ENCODE measurements at places on chromosomes 1 and 21. TPM values are rescaled to one million over a fixed set of nuclear protein-coding genes. Genes with fewer than 3 reads are reported as not detected.

The RPE65 gene
- total RNA-seq, result not detected

GRCh38 chr1:207519505-207520399 lies 23.8 kb downstream of the CR1 start:
- DNase-seq, result no peak
- H3K27me3 ChIP-seq, result peaks cover 28% of the 10 kb centered on the region
- H3K36me3 ChIP-seq, result no peaks in the 10 kb centered on the region
- no peak overlapping the region for H3K4me3 ChIP-seq
- H3K4me1 ChIP-seq, result no peaks in the 10 kb centered on the region

- H3K4me3 ChIP-seq, result no peak overlapping the region
- H3K27me3 ChIP-seq, result no peaks in the 10 kb centered on the region
- H3K27ac ChIP-seq, result no peak overlapping the region
- DNase-seq, result no peak
Measured at GRCh38 chr1:115056395-115056798, 26.8 kb downstream of the TSHB start.

The LRRC39 gene
- total RNA-seq, result 0.88 TPM

DNA sequence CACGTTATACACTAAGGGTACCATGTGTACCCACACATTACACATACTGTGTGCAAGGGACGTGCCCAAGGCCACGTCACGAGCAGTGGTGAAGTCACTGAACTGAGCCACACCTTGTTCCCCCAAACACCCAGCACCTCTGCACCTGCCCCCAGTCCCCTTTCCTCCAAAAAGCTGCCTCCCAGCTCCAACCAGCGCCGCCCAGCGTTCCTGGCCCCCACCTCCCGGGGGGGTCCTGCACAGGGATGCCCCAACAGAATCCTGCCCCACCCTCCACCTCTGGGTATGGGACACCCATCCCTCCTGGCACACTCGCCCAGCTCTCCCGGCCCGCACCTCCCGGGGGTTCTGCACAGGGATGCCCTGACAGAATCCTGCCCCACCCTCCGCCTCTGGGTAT lies 54.1 kb downstream of the CHD5 start:
- H3K27ac ChIP-seq, result no peak overlapping the region
- DNase-seq, result no peak
- peaks cover 7% of the 10 kb centered on the region for H3K4me1 ChIP-seq
- H3K36me3 ChIP-seq, result peaks cover 5% of the 10 kb centered on the region
- no peak overlapping the region for H3K4me3 ChIP-seq

DNA sequence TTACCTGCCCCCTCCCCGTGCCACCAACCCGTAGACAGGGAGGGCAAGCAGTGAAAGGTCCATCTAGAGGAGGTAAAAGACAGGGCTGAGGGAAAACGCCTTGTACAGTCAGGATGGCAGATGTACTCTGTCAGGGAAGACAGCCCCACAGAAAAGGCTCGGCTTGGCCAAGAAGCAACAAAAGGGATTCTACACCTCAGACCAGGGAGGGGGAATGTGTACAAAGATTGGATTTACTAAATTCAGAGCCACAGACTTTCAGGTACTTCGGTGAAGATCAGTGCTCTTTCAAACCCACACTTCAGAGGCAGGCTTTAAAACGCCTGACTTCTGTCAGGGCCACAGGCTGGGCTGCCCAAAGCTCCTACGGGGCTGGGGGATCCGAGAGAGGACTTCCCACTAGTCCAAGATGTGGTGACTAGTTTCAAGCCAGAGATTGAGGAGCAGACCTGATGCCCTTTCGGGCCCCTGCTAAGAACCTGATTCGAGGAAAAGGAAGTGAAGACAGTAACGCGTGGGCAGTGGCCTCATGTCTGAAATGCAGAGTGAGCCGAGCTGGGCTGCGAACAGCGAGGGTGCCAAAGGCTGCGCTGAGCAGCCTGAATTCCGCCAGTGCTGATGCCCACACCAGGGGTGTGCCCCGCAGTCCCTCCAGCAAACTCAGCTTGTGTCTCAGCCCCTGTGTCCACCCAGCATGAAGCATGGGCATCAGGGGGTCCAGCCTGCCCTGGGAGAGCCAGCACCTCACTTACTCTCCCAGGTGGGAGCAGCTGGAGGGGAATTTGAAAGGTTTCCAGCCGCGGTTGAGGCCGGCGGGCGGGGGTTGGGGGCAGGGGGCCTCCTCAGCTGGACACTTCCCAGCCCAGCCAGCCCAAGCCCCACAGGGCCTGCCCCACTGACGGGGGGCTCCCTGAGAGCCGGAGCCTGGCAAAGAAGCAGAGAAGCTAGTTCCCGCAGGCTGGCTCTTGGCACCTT lies 36.2 kb downstream of the KIAA1614 start:
- no peaks in the 10 kb centered on the region for H3K27me3 ChIP-seq
- peaks cover 12% of the 10 kb centered on the region for H3K36me3 ChIP-seq
- no peaks in the 10 kb centered on the region for H3K4me1 ChIP-seq
- H3K4me3 ChIP-seq, result no peak overlapping the region
- H3K27ac ChIP-seq, result no peak overlapping the region

The TIAM1 gene
- total RNA-seq, result 18.2 TPM

- H3K4me1 ChIP-seq, result no peaks in the 10 kb centered on the region
- H3K4me3 ChIP-seq, result no peak overlapping the region
- no peak overlapping the region for H3K27ac ChIP-seq
- no peak for DNase-seq
Measured at GRCh38 chr1:221350091-221350490, 391.8 kb downstream of the DUSP10 start.

The LCE1C gene
- not detected for total RNA-seq

GRCh38 chr1:234405676-234406075 lies 32.4 kb downstream of the COA6 start:
- DNase-seq, result no peak
- no peaks in the 10 kb centered on the region for H3K4me1 ChIP-seq
- no peak overlapping the region for H3K4me3 ChIP-seq

DNA sequence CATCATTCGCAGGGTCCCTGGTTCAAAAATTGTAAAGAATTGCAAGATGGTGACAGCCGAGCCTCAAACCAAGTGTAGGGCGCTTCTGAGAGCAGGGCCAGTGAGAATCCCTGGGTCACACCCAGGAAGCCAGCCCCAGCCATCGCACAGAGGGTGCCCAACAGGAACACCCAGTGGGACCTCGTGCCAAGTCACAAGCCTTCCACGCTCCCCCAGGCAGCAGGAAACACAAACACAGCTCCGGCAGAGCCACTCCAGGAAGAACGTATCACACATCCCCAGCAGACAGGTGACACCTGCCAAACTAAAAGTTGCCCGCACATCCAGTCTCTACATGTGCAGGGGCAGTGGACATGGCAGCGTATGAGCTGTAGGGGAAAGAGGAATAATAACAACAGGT lies 20.2 kb downstream of the DHRS3 start:
- DNase-seq, result peak; percentile 64
- peak overlapping the region; percentile 79 for H3K27ac ChIP-seq
- H3K4me3 ChIP-seq, result peak overlapping the region; percentile 40
- H3K27me3 ChIP-seq, result no peaks in the 10 kb centered on the region
- peaks cover 70% of the 10 kb centered on the region for H3K4me1 ChIP-seq

The CLDN17 gene
- not detected for total RNA-seq

DNA sequence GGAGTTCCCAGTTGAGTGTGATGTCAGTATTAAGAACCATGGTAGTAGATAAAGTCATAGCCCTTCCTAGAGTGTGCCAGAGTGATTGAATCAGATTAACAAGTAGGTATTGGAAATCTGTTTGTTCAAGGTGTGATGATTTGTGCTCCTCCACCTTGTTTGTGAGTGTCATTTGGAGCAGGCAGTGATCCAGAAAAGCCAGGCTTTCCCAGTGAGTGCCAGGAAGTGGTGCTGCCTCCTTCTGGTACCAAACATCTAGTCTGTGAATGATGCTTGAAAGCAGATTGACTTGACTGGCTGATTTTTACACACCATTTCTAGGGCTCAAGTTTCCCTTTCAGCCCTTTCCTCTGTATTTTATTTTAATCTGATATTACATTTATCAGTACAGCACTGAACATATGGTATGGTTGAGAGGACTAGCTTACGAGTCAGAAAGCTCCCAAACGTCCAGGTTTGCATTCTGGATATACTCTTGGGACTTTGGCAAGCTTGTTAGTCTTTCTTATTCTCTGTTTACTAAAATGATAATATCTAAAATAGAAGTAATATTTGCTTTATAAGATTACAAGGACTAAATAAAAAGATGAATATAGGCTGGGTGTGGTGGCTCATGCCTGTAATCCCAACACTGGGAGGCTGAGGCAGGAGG lies 100.7 kb downstream of the PATJ start:
- no peak overlapping the region for H3K4me3 ChIP-seq
- H3K4me1 ChIP-seq, result peaks cover 19% of the 10 kb centered on the region
- H3K36me3 ChIP-seq, result peaks cover 12% of the 10 kb centered on the region
- H3K27ac ChIP-seq, result peak overlapping the region; percentile 34

GRCh38 chr1:20551945-20552727 lies at the start of gene FAM43B:
FAM43B (plus strand) TSS chr1:20552573; CDS start chr1:20552974, 401 bp downstream.
- H3K36me3 ChIP-seq, result peaks cover 6% of the 10 kb centered on the region
- H3K27ac ChIP-seq, result no peak within 1 kb of the TSS
- no peak within 1 kb of the TSS for H3K4me3 ChIP-seq
- H3K27me3 ChIP-seq, result peaks cover 26% of the 10 kb centered on the region

DNA sequence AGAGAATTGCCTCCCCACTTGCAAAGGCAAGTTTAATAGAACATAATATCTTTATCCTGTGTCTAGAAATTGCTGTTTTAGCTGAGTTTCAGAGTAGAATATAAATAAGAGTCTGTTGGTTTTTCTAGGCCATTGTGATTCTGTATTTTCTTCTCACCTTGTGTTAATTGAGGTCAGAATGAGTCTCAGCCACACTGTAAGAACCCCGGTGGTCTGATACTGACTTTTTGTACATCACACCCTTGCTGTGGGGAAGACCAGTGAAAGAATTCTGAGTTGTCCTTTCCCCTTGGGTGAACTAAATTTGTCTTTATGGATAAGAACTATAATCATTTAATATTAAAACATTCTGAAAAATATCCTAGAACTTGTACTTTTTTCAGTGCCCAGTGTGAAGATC lies 6.8 kb downstream of the HIPK1 start:
- peaks cover 21% of the 10 kb centered on the region for H3K36me3 ChIP-seq
- no peak for DNase-seq
- no peak overlapping the region for H3K27ac ChIP-seq
- H3K27me3 ChIP-seq, result no peaks in the 10 kb centered on the region
- H3K4me3 ChIP-seq, result no peak overlapping the region

DNA sequence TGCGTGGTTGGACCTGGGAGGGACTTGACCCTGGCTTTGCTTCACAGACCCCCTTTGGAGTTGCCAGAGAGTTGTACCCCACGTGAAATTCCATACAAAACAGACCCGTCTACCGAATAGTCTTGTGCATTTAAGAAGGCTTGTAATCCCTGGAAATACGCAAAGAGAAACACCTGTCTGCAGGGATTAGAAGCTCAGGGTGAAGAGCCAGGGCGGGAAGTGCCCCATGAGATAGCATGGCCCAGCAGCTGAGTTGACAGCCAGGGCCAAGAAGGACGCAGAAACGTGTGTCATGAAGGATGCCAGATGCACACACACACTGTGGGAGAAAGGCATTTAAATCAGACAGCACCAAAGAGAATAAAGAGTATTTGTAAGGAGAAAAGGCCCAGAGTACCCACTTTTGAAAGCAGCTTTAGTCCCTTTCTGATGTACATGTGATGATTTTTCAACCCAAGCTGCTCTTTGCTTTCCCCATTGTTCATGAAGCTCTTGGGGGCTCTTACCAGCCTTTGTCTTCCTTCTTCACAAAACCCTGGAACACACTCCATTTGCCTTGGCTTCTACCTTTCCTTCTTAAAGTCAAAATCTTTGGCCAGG lies 46.6 kb downstream of the PCP4 start:
- no peaks in the 10 kb centered on the region for H3K4me1 ChIP-seq
- H3K36me3 ChIP-seq, result no peaks in the 10 kb centered on the region
- no peak overlapping the region for H3K4me3 ChIP-seq
- no peak for DNase-seq
- H3K27ac ChIP-seq, result no peak overlapping the region

GRCh38 chr1:228982637-228983036 lies 247.4 kb downstream of the RHOU start:
- H3K27ac ChIP-seq, result no peak overlapping the region
- peaks cover 8% of the 10 kb centered on the region for H3K27me3 ChIP-seq
- DNase-seq, result no peak
- no peak overlapping the region for H3K4me3 ChIP-seq
- H3K36me3 ChIP-seq, result no peaks in the 10 kb centered on the region

- no peaks in the 10 kb centered on the region for H3K36me3 ChIP-seq
- no peaks in the 10 kb centered on the region for H3K4me1 ChIP-seq
- no peak overlapping the region for H3K27ac ChIP-seq
- H3K27me3 ChIP-seq, result no peaks in the 10 kb centered on the region
Measured at GRCh38 chr1:248215880-248216279, 15.3 kb upstream of the OR2M4 start.

DNA sequence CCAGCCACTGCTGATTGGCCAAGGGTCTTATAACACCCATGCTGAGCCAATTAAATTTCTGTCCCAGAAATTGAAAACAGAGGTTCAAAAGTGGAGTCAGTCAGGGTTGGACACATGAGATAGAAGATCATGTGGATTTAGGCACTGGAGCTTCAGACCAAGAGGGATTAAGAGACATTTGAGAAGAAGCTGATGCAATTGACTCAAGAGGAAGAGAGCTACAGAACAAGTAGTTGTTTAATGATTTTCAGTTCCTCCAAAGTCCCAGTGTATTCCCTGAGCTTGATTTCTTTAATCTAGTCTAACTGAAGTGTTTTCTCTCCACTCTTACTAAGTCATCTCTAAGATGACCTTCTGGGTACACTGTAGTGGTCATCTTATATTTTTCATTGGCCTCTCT lies 227.1 kb downstream of the DUSP10 start:
- no peak overlapping the region for H3K27ac ChIP-seq
- H3K4me1 ChIP-seq, result no peaks in the 10 kb centered on the region
- DNase-seq, result no peak

DNA sequence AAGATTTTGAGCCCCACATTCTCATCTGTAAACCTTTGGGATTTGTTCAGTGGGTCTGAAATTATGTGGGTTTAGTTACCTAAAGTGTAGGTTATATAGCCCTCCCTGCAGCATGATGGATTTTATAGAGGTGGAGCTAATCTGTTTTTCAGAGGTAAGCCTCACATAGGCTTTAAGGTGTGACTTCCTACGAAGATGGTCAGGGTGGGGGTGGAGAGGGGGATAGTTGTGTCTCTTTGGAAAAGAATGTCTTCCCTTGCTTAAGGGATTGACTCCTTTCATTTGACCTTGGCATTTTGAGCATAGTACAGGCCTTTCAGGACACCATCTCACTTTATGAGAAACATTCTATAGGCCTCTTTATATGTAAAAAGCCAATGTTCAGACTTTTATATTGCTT lies 3.4 kb downstream of the CACHD1 start:
- peaks cover 41% of the 10 kb centered on the region for H3K4me1 ChIP-seq
- H3K4me3 ChIP-seq, result no peak overlapping the region
- H3K27me3 ChIP-seq, result peaks cover 36% of the 10 kb centered on the region
- H3K36me3 ChIP-seq, result peaks cover 26% of the 10 kb centered on the region
- no peak for DNase-seq
- no peak overlapping the region for H3K27ac ChIP-seq

GRCh38 chr1:52669696-52670095 lies 28.5 kb downstream of the COA7 start:
- no peak overlapping the region for H3K4me3 ChIP-seq
- no peak for DNase-seq
- no peaks in the 10 kb centered on the region for H3K27me3 ChIP-seq
- H3K36me3 ChIP-seq, result peaks cover 3% of the 10 kb centered on the region
- no peak overlapping the region for H3K27ac ChIP-seq
- H3K4me1 ChIP-seq, result peaks cover 8% of the 10 kb centered on the region

Measured in Calu3 (cell line).